Activated naive CD4-positive, alpha-beta T cell (primary cell): ENCODE measurements at places on chromosomes 7 and 10.

- no peak for DNase-seq
These were observed 90.0 kb downstream of the SLIT1 start for GRCh38 chr10:97095701-97096260.

DNA sequence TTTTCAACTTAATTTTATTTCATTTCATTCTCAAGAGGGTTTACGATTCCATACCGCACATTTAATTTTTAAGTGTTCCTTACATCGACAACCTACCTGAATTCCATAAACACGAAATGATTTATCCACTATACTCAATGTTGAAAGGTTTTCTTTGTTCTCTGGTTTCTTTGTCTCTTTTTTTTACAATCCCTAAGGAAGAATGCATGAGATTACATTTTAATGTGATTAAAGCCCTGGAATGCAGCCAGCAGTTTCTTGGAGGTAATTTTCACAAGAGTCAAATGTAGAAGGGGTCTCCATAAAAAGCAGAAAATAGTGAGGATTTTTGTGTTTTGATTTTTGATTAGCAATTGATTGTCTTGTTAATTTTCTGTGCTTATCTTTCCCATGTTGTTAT, 59.2 kb upstream of the ADCY1 start:
- DNase-seq = no peak

- DNase-seq = no peak
These were observed 36.9 kb upstream of the PPIF start for GRCh38 chr10:79310200-79310865.

DNA sequence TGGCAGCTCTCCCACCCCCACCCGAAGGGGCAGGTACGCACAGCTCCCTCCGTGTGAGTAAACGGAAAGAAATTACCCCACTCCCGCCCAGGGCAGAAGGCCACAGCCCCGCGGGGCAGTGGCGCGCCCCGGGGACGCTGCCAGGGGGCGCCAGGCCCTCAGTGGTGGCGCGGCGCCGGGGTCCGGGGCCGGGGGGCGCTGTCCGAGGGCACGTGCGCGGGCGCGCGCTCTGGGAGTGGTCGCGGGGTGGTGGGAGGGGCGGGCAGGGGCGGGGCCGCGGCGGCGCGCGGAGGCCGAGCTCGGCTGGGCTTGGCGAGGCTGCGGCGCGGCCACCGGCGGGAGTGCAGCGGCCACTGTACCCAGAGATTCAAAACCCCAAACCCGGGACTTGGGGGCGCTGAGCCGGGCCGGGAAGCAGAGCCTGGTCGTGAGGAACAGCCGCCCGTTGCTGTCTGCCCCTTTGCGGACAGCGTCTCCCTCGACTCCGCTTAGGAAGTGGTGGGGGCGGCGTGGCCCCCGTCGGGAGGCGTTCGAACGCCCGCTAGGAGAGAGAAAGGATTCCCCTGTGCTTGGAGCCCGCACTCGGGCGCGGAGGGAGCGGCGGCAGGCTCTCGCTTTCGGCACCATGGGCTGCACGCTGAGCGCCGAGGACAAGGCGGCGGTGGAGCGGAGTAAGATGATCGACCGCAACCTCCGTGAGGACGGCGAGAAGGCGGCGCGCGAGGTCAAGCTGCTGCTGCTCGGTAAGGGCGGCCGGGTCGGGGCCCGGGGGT, at the start of gene GNAI1:
Gene GNAI1, plus strand, starts transcription at position 296 of the 773 bp plus-strand sequence. Its CDS starts 330 bp downstream, at position 626.
- DNase-seq = no peak

- DNase-seq = no peak
These were observed 49.5 kb upstream of the CALD1 start for GRCh38 chr7:134729895-134730294.

- no peak for DNase-seq
These were observed 28.4 kb upstream of the AGK start for GRCh38 chr7:141522657-141523342.

- DNase-seq = no peak
These were observed 14.1 kb upstream of the CXCL12 start for GRCh38 chr10:44398747-44399658.

DNA sequence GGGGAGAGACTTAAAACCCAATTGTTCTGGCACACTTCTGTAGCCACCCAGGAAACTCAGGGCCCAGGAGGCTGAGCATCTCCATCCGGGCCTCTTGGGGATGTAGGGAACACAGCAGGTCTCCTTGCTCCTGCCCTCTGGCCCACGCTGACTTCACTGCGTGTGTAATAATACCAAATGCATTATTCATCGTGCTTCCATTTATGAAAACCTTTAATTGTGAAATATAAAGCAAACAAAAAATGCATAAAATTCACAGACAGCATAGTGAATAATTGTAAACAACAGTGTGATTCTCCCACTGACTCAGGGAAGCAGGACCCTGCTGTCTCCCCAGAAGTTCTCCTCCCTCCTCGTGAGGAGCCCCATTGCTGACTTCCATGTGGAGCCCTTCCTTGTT, 70.3 kb upstream of the SHH start:
- no peak for DNase-seq

GRCh38 chr7:123397746-123398338, 136.6 kb downstream of the IQUB start:
- DNase-seq = no peak

- no peak for DNase-seq
These were observed 57.2 kb upstream of the ELMO1 start for GRCh38 chr7:37505750-37506353.

GRCh38 chr7:126529833-126530232, 722.9 kb downstream of the GRM8 start:
- DNase-seq = no peak

- DNase-seq = no peak
These were observed 209.0 kb downstream of the LRMDA start for GRCh38 chr10:75640381-75640780.

DNA sequence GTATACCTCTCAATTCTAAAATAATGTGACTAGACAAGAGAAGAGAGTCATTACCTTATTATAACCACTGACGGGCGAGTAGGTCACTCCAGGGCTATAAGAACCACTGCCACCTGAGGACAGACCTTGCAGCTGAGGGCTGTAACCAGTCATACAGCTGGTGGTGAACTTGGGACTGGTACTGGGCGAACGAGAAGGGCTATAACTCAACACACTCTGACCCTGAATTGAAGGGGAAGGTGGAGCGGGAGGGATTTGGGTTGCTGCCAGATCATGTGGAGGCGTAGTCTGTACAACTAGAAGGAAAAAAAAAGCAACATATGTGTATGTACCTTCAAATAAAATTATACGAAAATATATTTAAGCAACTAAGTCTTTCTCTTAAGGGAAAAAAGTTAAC, 3.4 kb downstream of the TMEM209 start:
- DNase-seq = no peak

- DNase-seq = no peak
These were observed 5.8 kb downstream of the USP54 start for GRCh38 chr10:73585327-73585726.

GRCh38 chr10:126214021-126214420, 174.3 kb downstream of the ADAM12 start:
- DNase-seq = no peak

- no peak for DNase-seq
These were observed 69.9 kb downstream of the CASD1 start for GRCh38 chr7:94579470-94579869.

DNA sequence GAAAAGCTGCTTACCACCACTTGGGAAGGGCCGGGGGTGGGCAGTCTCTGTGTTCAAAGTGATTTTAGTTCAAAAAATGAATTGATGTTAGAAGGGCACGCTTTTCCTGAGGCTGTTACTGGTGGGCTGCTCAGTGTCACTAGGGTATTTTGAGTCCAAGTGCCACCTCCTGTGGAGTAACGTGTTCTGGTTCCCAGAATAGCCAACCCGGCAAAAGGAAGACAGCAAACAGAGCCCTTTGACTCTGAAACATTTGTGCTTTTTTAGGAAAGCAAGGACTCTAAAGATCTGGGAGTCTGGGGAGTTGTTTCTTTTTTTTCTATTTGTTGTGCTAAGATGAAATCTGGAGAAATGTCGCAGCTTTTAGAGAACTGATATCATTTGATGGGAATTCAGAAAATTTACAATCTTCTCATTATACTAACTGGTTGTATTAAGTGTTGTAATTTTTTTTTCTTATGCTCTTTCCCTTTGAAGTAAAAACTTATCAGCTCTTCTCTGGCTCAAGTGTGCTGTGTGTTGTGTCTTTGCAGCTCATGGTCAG, 66.2 kb downstream of the MKX start:
- no peak for DNase-seq

DNA sequence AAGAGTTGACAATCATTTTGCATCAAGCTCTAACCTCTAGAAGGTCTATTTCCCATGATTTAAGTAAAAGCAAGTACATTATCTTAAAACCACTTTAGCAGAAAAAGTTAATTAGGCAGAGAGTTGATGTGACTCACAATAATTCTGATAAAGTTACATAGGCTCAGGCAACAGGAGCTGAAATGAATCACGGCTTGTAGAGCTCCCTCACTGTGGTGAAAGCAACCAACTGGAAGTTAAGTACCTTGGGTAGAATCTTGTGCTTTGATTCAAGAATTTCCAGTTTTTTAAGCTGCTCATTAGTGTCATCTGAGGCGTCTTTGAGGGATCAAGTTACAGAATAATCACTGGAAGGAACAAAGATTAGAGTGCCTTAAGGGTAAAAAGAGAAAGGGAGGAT, 68.9 kb upstream of the NFE2L3 start:
- DNase-seq = no peak

DNA sequence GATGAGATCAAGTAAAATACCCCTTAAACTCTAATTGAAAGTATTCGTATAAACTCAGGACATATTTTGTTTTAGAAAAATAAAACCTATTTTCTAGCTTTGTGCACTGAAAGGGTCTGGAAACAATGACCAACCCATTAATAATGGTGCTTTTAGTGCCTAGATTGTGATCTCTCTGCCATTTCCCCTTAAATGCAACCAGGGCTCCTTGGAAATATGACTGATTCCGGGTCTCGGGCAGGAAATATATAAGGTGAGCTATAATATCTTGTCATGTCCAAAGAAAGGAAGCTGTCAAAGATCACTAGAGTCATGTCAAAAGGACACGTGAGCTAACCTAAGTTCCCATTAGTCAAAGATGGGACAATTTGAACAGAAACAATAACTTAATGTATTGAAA, 12.4 kb upstream of the ADAM12 start:
- DNase-seq = no peak

- no peak for DNase-seq
These were observed 166.6 kb downstream of the ARHGAP21 start for GRCh38 chr10:24556750-24557742.

DNA sequence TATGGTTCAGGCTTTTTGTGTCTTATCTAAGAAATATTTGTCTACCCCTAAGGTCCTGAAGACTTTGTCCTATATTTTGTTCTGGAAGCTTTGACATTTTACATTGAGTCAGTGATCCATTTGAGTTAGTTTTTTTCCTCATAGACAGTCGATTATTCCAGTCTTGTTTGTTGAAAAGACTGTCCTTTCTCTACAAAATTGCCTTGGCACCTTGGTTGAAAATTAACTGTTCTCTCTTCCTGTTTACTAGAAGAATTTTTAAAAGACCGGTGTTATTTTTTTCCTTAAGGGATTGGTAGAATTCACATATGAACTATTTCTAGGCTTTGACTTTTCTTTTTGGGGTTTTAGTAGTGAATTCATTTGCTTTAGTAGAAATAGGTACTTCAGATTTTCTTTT, 12.0 kb downstream of the PLEKHA1 start:
- DNase-seq = no peak

GRCh38 chr7:121123032-121123431, 134.5 kb downstream of the CPED1 start:
- DNase-seq = no peak

GRCh38 chr10:24652381-24652957, 71.2 kb downstream of the ARHGAP21 start:
- no peak for DNase-seq

DNA sequence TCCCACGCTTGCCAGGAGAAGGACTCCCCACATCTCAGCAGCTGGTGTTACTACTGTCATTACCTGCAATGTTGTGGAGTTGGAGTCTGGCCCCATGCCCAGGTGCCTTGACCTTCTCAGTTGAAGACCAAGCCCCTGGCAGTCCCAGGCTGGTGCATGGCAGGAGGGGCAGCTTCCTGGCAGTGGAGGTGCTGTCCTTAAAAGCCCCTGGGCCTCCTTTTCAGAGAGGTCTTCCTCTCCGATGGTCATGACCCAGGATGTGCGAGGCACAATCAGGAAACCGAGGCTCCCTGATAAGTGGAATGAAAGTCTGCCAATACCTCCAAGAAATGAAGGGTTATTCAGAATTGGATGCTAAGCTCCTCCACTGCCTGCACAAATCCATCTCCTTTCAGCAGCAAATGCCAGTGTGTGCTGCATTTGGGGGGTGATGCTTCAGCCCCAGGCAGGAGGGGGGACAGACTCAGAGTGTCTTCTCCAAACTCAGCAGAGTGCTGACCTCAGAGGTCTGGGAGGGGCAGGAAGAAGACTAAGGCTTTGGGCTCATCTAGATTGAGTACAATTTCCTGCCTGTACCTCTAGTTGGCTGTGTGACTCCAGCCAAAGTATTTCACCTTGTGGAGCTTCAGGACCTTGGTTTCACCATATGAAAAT, 97.0 kb upstream of the DDC start:
- no peak for DNase-seq

DNA sequence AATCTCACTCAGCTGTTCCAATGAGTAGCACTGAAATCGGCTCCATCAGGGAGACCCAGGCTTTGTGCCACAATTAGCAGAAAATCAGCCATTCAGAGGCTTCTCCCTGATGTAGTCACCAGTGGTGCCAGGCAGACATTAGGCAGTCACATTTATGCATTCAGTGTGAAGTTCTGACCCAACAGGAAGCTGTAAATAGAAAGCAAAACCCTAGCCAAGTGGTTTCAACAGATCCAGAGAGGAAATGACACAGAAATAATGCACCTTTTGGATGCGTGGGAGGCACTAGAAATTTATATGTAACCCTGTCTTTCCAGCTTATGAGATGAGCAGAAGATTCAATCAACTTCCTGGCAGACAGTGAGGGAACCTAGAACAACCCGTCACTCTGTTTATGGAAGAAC, 186.4 kb downstream of the PDE1C start:
- DNase-seq = no peak

DNA sequence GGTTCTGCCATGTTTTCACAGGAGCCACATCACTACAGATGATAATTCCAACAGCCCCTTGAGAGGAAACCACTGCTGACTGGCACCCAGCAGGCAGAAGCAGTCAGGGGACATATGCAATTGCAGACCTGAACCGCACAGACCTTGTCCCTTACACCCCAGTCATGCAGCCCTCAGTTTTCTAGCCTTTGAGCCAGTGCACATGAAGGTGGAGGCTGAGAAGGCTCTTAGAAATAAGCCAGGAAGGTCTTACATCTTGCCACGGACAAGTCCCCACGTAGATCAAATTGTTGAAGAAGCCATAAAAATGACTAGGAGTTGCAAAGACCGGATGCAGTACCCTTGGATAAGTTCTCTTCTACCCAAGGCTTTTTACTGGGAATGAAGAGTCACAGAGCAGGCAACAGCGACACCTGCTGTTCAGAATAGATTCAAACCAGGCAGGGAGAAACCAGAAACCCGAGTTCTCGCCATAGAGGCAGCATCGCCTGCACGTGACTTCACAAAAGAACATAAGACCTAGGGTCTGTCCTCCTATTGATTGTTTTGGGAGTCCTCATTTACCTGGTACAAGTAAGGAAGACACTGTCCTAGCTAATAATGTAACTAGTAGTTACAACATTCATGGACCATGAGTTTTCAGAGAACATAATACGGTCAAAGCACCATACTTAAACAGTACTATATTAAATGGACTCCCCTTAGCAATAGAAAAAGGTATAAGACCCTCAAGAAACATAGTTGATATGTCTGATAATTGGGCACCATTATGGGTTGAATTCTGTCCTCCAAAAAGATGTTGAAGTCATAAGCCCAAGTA, 11.1 kb downstream of the STEAP1B start:
- DNase-seq = peak; percentile 26

- DNase-seq = no peak
These were observed 19.6 kb upstream of the NFKB2 start for GRCh38 chr10:102375867-102376266.

GRCh38 chr7:26664735-26665416, 199.5 kb downstream of the SKAP2 start:
- DNase-seq = no peak
